ENCODE measurements at places on chromosomes 13 and 19.

GRCh38 chr19:45117671-45118070 is 24.7 kb downstream of the PPP1R37 start:
- DNase-seq: no peak

DNA sequence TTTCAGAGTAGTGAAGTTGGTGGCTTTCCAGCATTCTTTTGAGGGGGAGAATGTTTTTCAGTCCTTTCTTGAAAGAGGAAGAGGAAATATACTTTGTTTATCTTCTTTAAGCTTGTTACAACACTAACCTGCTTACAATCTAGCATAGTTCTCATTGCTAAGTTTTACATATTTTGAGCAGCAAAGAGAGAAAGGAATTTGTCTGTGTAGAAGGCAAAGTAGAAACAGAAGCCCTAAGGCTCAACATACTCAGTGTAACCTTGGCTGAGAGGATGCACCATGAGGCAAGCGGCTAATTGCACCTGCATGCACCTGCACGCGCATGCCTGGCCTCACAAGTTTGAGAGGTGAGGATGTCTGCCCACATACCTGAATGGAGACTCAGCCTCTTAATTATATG is 2.2 kb downstream of the FRY start:
- no peak for DNase-seq

DNA sequence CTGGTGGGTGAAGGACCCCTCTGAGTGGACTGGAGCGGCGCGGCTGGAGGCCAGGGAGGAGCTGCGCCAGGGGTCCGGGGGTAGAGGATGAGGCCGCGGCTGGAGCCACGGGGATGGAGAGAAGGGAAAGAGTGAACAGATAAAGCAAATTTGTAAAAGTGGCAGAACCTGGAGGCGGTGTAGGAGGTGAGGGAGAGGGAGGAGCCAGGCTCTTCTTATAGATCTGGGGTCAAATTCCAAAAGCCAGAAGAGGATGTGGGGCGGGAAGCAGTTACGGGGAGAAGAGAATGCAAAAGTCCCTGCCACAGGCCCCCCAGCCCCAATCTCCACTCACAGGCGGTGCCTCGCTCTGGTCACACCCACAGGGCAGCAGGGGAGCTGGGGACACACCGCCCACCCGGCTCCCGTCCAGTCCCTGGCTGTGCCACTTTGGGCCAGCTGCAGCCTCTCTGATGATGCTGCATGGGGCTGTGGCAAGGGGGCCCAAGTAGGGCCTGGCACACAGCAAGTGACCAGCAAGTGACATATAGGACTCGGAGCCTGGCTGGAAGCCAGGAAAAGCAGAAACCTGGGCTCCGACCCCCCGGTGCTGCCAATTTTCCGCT is 11.1 kb downstream of the LRRC4B start:
- no peak for DNase-seq

GRCh38 chr19:5703819-5704818 is 14.0 kb downstream of the RPL36 start:
- no peak for DNase-seq

DNA sequence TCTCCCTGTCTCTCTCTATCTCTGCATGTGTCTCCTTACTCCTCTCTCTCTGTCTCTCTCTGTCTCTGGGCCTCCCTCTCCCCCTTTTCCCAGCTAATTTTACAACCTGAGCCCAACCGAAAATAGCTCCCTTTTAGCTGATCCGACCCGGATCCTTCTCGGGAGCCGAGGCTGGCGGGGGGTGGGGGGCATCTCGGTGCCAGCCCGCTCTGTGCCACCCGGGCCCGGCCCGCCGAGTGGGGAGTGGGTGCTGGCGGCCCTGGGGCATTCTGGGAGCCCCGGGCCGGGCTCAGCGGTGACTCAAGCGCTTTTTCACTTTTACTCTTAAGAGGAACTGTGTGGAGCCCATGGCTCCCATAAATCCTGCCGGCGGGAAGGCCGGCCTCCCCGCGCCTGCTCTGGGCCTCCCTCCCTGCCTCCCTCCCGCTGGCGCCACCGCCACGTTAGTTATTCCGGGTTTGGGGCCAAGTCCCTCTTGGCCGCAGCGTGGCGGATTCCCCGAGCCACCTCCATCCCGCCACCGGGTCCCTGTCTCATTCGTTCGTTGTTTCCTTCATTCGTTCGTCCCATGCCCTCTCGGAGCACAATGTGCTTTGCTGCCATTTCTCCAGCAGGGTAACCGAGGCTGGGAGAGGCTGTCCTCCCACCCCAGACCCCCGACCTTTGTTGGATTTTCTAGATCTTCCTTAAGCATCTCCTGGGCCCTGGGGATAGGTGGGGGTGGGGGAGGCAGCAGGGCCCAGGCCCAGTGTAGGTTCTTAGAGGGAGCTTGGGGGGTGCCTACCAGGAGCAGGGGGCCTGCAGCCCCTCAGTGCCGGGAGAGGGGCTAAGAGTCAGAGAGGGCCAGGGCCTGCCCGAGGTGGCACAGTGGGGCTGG is 3.2 kb downstream of the NFIC start:
- no peak for DNase-seq

GRCh38 chr13:67792151-67792676 is 562.1 kb upstream of the PCDH9 start:
- no peak for DNase-seq

- DNase-seq: no peak
Measured at GRCh38 chr13:110268576-110269185, 38.3 kb downstream of the COL4A1 start.

DNA sequence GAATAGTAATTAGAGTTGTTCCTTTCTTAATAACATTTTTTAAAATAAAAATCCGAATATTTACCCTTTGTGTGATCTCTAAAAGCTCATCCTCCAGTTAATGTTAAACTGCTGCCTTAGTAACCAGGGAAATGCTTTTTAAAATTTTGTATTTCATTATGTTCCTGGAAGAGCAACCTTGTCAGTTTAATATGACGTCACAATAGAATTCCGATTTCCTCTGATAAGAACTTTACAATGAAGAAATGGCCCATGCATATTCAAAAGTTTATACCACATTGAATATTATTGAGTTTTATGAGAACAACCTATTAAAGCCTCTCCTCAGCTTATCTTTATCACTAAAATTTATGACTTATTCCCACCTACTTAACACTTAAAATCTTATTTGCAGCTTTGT is 1566.6 kb downstream of the EFNB2 start:
- DNase-seq: no peak

- DNase-seq: no peak
Measured at GRCh38 chr19:44722131-44723121, 23.5 kb downstream of the CEACAM16 start.
